ENCODE measurements at places on chromosomes 5 and 9.

DNA sequence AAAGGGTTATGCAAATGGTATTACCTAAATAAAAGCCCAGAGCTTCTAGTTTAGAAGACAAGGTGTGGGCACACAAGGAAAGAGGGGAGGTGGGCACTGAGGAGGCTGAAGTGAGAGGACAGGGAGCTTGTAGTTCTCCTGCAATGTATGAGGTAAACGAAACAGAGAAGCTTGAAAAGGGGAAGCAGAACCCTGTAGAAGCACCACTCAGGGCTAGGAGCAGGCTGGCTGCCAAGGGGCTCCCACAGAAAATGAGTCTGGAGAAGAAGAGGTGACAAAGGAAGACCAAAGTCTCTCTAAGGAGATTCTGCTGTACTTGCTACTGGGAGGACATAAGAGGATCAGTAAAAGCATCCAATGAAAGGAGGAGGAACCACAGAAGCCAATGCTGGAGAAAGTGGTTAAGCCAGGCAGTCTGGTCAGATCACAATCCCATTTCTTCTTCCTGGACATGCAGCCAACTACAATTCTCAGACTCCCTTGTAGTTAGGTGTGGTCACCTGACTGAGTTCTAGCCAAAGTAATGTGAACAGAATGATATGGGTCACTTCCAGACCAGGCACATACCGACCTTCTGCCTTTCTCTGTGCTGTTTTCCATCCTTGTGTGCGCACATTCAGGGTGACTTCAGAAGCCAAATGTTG is 174.5 kb upstream of the MAP3K1 start:
- DNase-seq: no peak

DNA sequence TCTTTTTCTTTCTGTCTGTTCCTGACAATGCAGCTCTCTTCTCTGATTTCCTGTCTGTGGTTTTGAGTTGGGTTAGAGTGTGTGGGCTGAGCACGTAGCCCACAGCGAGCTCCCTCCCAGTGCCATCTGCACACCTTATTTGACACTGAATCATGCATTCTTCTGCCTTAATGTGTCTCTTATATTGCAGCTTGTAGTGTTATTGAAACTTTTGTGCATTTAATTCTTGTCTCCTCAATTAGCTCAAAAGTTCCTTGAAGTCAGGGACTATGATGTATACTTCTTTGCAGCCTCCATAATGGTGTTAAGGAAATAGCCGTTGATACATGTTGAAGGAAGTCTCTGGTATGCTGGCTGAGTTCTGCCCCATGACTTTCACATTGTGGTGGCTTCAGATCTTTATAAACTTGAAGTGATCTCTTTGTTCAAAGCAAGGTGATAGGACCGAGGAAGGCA is 576.2 kb upstream of the CLINT1 start:
- DNase-seq: peak; percentile 9

DNA sequence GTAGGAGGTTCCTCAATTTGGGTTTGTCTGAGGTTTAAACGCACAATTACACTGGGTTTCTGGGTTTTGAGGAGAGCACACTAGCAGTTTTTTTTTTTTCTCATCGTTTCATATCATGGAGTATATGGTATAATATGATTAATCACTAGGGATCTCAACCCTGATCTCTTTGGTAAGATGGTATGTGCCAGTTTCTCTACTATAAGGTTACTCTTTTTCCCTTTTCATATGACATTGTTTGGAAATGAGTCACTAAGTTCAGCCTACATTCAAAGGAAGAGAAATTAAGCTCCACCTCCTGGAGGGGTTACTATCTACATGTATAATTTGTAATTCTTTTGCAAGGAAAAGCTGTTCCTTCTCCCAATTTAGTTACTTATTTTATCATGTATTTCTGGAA is 35.2 kb downstream of the MTRR start:
- DNase-seq: no peak

- no peak for DNase-seq
Measured at GRCh38 chr5:55959208-55959607, 35.6 kb downstream of the IL6ST start.

DNA sequence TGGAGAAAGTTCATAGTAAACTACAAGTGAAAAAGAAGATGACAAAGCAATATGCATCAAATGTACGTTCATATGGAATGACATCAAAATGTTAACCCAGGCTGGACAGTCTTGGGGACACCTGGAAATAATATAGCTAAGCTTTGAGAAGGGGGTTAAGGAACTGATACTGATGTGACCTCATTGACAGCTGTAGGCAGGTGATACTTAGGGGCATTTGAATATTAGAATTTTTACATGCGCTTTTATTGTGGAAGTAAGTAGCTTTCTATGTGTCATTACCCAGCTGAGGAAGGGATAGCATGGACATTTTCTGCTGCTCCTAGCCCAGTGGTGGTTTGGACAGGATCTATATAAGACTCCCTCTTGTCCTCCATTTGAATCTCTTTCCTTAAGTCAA is 299.7 kb downstream of the CWC27 start:
- DNase-seq: no peak

DNA sequence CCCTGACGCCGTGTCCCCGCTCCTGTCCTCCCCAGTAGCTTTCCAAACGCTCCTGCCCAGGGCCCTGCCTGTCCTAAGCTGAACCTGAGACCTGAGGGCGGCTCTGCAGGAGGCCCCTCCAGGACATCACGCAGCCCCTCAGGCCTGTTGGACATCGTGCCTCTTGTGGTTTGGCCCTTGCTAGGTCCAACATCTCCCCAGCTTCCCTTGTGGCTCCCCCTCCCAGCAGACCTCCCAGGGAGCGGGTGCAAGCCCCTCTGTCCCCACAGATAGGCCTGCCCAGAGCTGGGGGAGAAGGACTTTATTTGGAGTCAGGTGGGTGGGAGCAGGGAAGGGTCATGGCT is 4.1 kb downstream of the OBP2B start:
- DNase-seq: no peak

DNA sequence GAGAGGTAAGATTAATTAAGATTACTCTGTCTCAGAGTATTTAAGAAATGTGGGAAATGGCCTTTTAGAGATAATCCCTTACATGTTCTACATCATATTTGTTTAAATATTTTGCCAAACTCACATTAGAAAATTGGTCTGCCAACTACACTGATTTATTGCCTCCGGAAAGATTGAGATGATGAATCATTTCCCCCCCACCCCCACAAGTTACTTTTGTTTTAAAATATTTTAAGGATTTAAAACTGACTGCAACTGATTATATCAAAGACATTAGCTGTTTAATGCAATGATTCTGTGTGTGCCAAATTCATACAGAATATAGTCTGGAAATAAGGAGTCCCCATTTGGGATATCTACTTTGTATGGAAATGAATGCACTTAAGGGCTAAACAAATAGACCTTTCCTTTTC is 674.4 kb downstream of the PRR16 start:
- DNase-seq: no peak

DNA sequence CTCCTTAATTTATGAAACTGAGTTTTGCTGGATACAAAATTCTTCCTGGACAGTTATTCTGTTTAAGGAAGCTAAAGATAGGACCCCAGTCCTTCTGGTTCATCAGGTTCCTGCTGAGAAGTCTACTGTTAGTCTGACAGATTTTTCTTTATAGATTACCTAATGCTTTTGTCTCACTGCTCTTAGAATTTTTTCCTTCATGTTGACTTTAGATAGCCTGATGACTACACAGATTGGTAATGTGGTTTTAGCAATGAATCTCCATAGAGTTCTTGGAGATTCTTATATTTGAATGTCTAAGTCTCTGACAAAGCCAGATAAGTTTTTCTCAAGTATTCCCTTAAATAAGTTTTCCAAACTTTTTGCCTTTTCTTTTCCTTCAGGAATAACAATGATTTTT is 419.7 kb downstream of the CDH10 start:
- no peak for DNase-seq

DNA sequence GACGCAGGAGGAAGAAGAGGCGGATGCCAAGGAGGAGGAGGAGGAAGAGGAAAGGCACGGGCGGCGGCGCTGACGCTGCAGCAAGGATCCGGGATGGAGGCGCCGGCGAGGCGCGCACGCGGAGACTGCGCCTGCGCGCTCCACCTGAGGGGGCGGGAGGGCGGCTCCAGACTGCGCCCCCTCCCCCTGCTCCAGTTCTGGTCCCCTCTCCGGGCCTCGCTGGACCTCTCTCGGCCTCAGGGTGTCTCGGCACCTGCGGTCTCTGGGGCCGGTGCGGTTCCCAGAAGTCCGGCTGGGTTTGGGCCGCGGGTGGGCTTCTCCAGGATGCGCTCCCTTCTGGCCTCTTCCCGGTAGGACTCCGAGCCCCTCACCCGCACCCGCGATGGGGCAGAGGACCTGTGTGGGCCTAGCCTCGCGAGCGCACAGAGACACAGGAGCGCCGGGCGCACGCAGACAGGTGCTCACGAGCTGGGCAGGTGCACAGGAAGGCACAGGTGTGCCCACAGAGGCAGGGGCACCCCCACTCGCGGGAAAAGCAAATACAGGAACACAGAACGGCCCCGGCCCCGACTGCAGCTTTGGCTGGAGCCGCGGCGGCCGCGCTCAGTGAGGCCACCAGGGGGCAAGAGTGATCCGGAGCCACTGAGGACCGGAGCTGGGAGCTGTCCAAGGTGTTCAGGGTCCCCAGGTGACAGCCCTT is at the start of gene NPDC1:
Gene NPDC1, minus strand, starts transcription at position 90 of the 700 bp plus-strand sequence. CDS start 188 bp downstream, outside the sequence.
- peak; percentile 80 for DNase-seq

- DNase-seq: no peak
Measured at GRCh38 chr9:8802242-8802641, 1002.7 kb upstream of the DMAC1 start.

- DNase-seq: no peak
Measured at GRCh38 chr5:58268268-58268667, 191.6 kb downstream of the PLK2 start.

GRCh38 chr5:8905021-8905420 is 640.9 kb downstream of the SEMA5A start:
- no peak for DNase-seq
